ENCODE measurements at places on chromosomes 1 and 21. TPM values are rescaled to one million over a fixed set of nuclear protein-coding genes. Genes with fewer than 3 reads are reported as not detected.

DNA sequence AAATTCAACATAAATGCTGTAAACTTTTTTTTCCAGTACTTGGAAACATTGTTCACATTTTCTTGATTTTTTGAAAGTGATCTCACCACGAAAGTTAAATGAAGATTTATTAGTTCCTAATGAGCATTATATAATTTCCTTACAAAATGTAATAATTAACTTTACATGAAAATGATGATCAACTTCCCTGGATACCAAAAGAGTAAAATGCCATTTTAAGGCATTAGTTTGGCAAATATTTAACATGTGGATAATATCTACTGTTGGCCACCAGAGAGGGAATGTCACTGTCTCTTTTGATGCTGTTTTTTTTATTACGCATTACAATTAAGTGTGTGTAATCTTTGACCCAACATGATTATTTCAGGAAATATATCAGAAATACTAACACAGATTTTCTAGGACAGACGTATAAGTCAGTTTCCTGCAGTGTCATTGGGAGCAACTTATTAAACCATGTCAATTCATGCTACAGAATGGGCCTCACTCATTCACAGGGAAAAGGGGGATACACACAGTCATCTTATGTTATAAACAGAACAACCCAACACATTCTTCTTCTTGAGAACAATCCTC lies 903.9 kb upstream of the ADGRL2 start:
- no peak for DNase-seq

Gene CASQ1
- total RNA-seq = not detected

GRCh38 chr1:27596261-27596660 lies 7.7 kb downstream of the AHDC1 start:
- DNase-seq = no peak

Gene GNAT2
- 0.26 TPM for total RNA-seq

- DNase-seq = no peak
Measured at GRCh38 chr1:61419657-61420056, 305.3 kb downstream of the TM2D1 start.

- DNase-seq = no peak
Measured at GRCh38 chr1:65319754-65320153, 10.4 kb downstream of the DNAJC6 start.

GRCh38 chr1:109762821-109763645 lies 690 bp downstream of the EPS8L3 start:
- DNase-seq = no peak

- peak; percentile 74 for DNase-seq
Measured at GRCh38 chr1:153677718-153678518, 570 bp upstream of the NPR1 start.

- no peak for DNase-seq
Measured at GRCh38 chr1:15295696-15296095, 48.7 kb downstream of the FHAD1 start.

Gene CYYR1
- total RNA-seq = 88.6 TPM

Gene OR10J1
- total RNA-seq = not detected

Gene BEND5
- total RNA-seq = 9.1 TPM

GRCh38 chr1:167916766-167917511 lies 3.0 kb upstream of the ADCY10 start:
- DNase-seq = no peak

DNA sequence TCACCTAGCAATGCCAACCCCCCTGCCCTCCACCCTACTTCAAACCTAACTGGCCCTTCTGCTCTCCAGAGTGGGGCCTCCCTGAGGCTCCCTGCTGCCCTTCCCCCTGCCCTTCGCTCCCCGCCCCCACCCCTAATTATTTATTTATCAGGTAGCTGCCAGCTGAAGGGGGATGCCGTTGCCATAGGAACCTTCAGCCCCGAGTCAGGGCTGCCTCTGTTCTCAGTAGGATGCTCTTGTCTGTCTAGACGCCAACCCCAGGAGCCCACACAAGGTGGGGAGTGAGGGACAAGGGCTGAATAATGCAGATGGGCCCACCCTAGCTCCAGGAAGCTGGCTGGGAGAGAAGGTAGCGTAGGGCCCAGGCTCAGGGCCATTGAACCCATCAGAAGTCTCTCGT lies 41.1 kb downstream of the NKAIN1 start:
- no peak for DNase-seq

DNA sequence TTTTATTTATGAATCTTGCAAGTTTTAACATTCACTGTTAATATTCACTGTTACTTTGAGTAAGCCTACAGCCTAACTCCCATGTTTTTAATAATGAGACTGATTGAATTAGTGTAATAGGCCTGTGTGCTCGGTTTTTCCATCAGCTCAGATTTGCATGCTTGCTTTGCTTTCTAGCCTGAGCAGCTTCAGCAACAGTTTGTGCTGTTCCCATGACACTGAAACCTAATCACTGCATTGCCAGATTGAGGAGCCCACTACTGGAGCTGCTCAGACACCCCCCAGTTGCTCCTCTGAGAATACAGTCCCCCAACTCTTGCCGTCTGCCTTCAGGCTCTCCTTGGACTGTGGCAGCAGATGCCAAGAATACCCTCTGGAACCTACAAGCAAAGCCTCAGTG lies 695.4 kb downstream of the BRINP3 start:
- DNase-seq = no peak

- no peak for DNase-seq
Measured at GRCh38 chr1:52836035-52836434, 6.5 kb upstream of the ZYG11A start.

Gene EXTL1
- total RNA-seq = 1.8 TPM

GRCh38 chr1:74629283-74629682 lies 44.3 kb downstream of the ERICH3 start:
- DNase-seq = no peak

Gene LYPD8
- not detected for total RNA-seq

Gene HRNR
- total RNA-seq = not detected

DNA sequence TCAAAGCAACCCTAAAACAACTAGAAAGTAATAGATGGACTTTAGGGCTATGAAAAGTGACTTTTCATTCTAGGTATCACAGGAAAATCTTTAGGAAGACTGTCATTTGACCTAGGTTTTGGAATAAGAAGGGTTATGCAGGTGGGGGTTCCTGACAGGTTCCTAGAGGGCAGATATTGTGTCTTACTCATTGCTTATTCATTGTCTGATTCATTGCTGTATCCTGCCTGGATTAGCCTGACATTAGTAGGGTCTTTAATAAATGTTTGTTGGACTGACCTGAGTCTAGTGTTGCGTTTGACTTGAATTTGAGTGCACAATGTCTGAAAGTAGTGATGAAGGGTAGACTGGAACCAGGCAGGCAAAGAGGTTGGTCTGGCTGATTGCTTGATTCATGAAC lies 6.0 kb downstream of the FNBP1L start:
- DNase-seq = no peak

DNA sequence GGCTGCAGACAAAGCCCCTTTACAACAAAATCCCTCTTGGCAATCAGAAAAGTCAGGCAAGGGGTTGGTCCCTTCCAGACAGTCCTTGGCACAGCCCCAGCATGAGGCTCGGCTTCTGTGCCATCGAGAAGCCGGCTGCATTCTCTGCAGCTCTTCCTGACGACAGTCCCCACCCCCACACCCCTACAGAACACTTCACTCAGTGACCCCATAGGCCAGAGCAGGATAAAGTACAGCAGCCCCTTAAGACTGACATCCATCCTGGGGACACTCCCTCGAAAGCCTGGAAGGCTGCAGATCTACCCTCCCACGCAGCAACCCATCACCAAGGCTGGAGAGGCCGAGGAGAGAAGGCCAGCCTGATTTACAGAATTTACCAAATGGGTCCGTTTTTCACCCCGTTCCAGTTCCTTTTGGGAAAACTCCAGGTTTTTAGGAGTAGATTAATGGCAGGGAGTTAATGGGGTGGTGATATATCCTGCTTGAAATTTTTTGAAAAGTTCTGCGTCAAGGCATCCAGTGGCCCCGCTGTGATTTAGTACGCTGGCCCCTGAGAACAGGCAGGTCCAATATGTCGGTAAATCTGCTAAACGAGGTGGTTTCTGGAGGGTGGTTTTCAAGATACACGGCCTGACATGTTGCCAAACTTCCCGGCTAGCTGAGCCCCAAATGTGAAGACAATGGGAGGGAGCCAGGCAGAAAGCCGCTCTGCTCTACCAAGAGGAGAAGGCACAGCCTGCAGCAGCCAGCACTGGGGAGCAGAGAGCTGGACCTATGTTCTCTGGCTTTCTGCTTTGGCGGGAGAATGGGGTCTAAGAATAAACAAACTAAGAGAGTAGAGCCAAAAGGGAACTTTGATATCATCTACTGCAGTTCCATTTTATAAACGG lies 81.7 kb downstream of the SSBP3 start:
- DNase-seq = no peak

GRCh38 chr1:237672748-237673147 lies 218.0 kb downstream of the ZP4 start:
- DNase-seq = no peak

DNA sequence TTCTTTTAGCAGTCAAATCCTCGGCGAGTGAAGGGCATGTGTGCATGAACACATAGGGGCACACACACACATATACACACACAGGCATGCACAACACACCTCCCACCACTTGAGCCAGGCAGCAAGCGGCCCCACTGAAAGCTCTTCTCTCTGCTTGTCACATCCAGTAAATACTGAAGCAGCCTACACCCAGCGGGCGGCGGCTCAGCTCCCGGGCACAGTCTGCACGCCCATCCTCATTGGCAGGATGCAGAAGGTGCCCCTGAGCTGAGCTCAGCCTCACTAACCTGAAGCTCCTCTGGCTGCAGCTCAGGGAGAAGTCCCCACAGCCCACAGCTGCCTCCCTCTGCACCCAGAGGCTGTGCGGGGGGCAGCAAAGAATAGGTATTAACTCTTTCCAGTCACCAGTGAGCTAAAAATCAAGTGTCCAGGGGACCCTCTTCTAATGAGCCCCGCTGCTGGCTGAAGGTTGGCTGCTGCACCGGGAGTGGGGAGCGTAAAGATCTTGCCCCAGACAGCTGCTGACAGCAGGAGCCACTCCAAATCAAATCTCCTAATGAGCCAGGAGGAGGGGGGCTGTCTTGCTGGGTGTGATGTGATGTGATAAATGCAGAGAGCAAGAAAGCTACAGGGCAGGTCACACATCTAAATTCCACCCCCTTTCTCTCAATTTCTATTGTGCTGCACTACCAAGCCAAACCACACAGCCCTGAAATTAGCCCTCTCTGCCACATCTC lies 12.5 kb downstream of the RGS8 start:
- no peak for DNase-seq

DNA sequence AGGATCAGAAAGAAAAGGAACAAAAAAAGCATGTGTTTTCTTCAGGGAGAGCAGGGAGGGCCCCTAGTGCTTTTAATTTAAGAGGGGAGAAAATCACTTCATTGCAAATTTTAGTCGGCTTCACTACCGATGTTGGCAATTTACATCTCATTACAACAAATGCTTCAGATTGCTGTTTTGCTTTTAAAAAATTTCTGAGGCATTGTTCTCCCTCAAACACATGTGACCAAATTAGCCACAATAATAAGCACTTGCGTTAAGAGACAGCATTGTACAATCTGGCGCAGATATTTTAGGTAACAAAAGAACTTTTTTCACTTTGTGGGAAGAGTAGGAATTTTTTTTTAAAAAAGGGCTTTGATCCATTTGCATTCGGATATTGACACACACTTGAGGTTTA lies 29.8 kb downstream of the BEND5 start:
- no peak for DNase-seq

Gene BCAN
- 0.46 TPM for total RNA-seq

GRCh38 chr1:234533975-234534876 lies 55.2 kb upstream of the TARBP1 start:
- DNase-seq = no peak

DNA sequence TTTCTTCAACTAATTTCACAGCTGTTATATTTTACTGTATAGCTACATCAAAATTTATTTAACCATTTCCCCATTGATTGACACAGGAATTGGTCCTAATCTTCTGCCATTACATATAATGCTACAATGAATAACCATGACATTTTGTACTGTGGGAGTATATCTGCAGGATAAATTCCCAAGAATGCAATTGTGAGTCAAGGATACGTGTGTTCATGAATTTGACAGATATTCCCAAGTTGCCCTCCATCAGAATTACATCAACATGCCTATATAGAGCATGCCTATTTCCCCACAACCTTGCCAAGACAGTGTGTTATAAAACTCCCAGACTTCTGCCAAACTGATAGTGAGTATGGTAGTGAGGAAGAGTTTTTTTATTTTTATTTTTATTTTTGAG lies 2.7 kb upstream of the TIE1 start:
- DNase-seq = no peak

Gene YBX1
- total RNA-seq = 741 TPM

Gene UBE2U
- total RNA-seq = not detected

Gene C1orf185
- not detected for total RNA-seq

GRCh38 chr1:38558055-38558454 lies 301.5 kb downstream of the RRAGC start:
- DNase-seq = no peak

Gene COL11A1
- total RNA-seq = 9.2 TPM

All from endothelial cell (in vitro differentiated cells).